ENCODE measurements at places on chromosomes 7 and 10. TPM values are rescaled to one million over a fixed set of nuclear protein-coding genes. Genes with fewer than 3 reads are reported as not detected.

VWDE gene
- under 0.01 TPM for total RNA-seq

CUBN gene
- 0.88 TPM for total RNA-seq

EBLN1 gene
- not detected for total RNA-seq

TRIL gene
- 0.29 TPM for total RNA-seq

DCLRE1C gene
- total RNA-seq: 17.7 TPM

ZNF487 gene
- 8.3 TPM for total RNA-seq

TMEM184A gene
- total RNA-seq: under 0.01 TPM

DNA sequence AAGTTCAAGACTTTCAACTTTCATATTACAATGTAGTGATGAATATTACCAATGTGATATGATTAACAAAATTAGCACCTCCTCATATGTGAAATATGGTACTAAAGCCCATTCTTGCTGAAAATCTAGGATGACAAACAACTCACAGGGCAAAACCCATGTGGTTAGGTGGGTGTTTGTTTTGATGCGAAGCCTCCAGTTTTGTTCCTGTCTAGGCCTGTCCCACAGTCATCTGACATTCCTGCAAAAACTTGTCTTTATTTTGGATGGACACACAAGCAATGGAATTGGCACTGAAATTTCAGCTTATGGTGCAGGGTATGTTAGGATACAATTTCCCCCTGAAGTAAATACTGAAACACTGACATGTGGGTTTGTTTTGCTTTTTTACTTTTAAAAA lies 95.3 kb downstream of the PARD3 start:
- no peak for DNase-seq

DNA sequence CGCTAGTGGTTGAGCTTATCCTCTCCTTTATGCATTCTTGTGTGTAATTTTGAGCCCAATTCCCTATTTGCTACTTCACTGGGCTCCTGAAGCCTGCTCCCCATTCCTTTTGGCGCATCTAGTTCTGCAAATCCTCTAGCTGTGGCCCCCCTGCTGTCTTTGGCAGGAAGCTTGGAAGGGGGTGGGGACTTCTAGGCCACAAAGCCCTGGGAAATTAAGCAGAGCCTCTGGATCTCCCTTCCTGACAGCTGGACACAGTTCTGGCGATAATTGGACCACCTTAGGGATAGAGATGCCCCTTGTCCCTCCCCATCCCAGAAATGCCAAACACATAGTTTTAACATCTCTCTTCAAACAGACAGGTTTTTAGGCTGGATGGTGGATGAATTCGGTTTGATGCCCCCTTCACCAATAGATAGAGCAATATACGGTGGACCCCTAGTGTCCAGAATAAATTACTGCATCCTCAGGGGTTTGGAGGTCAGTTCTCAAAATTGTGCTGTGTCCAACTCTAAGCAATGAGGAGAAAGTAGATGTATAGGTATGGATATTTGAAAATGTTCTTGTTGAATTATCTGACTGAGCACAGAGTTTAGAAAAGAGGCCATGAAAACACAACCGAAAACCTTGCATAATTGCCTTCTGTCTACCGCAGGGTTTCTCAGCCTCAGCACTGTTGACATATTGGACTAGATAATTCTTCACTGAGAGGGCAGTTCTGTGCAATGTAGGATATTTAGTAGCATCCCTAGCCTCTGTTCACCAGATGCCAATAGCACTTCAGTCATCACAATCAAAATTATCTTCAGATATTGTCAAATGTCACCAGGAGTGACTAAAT lies 75.5 kb downstream of the PAPSS2 start:
- peak; percentile 83 for DNase-seq

DNA sequence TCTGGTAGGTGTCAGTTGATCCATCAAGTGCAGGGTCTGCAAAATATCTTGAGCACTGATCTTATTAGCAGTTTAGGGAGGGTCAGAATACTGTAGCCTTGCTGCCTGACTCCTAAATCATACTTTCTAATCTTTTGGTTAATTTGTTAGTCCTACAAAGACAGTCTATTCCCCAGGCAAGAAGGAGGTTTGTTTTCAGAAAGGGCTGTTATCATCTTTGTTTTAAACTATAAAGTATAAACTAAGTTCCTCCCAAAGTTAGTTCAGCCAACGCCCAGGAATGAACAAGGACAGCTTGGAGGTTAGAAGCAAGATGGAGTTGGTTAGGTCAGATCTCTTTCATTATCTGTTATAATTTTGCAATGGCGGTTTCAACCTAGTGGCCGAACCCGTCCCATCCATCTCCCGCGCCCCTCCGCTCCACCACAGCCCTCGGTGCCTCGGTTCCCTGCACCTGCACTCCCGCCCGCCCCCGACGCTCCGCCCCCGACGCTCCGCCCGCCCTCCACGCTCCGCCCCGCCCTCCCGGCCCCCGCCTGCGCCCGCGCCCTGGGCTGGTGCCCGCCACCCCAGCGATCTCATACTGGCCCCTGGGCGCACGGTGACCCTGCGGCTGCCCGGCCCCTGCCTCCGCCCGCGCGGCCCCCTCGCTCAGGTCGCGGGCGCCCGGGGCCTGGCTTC lies at the start of gene ADCK2:
ADCK2 (plus strand) TSS at position 564 of the 681 bp plus-strand sequence. CDS start 386 bp downstream, outside the sequence.
- DNase-seq: peak; percentile 98

DNA sequence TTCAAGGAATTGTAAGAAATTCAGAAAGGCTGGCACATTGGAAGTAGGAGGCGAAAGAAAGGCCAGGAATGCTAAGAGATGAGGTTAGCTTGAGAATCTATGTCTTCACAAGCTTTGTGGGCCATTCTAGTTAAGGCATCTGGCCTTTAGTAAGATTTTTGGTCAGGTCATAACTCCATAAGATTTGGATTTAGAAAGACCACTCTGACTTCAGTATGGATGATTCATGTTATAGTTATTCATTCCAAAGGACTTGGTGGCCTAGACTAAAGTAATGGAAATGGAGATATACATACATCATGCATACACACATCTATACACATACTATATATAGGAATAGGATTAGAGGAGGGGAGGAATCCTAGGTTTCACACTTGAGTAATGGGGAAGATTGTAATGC lies 77.5 kb downstream of the SEPTIN7 start:
- DNase-seq: no peak

- no peak for DNase-seq
These were observed 34.8 kb downstream of the SEMA3E start for GRCh38 chr7:83614112-83614511.

GRCh38 chr7:7768977-7769709 lies 50.7 kb upstream of the RPA3 start:
- no peak for DNase-seq

DNA sequence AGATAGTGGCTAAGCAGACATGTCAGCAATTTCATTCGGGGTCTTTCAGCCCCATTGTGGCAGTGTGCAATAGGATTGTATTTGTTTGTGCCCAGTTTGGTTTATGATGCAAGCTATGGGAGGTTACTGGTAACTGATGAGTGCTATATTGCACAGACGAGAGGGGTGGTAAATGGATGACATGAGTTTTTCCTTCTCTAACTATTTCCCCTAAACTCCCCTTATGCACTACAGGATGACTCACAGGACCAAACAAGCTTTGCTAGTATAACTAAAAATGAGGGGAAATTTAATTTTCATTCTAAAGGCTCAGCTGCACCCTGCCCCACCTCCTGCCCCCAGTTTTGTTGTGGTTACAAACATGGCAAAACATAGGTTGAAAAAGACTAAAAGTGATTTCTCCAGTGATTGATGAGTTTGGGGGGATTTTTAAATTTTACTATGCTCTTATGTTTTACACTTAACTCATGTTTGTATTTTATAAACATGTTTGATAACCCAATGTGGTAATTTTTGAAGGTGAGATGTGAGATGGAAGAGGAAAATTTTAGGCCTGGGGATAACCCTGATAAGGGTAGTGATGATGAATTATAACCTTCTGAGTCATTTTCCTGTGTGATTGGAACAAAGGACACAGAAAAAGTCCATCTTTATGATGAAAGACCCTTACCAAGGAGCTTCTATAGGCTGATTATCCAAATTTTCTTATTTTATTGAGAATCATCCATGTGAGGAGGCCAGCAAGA lies 60.8 kb upstream of the NAMPT start:
- DNase-seq: no peak

- no peak for DNase-seq
These were observed 118.2 kb downstream of the SNX10 start for GRCh38 chr7:26409661-26410547.

- DNase-seq: no peak
These were observed 1.6 kb downstream of the FRMD4A start for GRCh38 chr10:14328881-14329672.

GRCh38 chr10:60893231-60893630 lies 50.8 kb downstream of the RHOBTB1 start:
- no peak for DNase-seq

DNA sequence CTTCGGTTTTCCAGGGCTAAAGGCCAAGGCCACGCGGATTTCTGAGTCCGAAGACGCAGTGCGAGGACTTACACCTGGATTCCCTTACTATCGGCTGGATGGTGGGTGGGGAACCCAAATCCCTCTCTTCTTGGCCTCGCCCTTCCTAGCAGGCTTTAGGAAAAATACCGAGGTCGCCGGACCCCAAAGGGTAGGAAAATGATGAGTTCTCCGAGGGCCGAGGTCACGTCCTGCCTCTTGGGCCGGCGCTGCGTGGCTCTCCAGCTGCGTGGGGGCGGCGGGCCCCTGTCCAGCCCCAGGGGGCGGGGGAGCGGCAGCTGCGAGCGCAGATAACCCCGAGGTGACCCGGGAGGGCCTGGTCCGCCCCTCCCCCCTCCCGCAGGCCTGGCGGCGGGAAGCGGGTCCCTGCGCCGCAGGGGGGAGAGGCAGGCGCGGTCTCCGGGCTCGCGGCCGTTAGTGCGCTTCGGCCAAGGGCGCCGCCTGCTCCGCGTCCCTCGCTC lies 805 bp upstream of the HMX3 start:
- DNase-seq: peak; percentile 82

DNA sequence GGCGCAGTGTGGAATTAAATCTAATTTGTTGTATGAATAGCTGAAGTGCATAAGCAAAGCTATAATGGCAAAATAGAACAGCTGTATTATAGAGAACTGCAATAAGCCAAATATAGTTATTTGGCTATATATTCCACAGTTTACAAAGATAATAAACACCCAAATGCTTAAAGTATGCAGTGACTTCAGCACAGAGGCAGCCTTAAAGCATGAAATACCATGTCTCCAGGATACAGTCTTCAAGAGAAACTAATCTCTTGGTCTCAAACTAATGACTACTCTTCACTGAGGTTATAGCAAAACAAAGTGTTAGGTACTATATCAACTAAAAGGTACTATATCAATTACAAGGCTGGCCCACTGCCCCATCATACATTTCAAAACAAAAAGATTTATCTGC lies 48.0 kb downstream of the NT5C2 start:
- DNase-seq: no peak

- no peak for DNase-seq
These were observed 141.7 kb downstream of the USP6NL start for GRCh38 chr10:11469575-11470391.

DNA sequence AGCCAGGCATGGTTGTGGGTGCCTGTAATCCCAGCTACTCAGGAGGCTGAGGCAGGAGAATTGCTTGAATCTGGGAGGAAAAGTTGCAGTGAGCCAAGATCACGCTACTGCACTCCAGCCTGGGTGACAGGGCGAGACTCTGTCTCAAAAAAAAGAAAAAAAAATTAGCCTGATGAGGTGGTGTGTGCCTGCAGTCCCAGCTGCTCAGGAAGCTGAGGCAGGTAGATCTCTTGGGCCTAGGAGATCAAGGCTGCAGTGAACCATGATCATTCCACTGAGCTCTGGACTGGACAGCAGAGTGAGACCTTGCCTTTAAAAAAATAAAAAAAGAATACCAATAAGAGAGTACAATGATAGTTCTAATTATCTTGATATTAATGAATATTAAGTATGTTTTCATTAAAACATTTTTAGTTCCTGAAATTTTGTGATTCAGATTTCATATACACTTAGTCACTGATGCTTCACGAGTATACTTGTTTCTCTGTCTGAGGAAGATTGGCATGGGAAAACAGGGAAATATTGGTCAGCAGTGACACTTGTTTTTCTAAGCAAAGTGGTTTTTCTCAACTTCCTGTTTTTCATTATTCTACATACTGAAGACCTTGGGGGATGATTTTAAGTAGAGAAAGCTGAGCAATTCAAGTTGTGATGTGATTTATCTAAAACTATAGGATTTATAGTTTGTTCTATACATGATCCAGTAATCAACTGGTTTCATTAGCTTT lies 76.8 kb downstream of the ADK start:
- peak; percentile 68 for DNase-seq

- peak; percentile 85 for DNase-seq
These were observed 45.2 kb upstream of the BHLHA15 start for GRCh38 chr7:98165827-98166667.

- no peak for DNase-seq
These were observed 12.7 kb upstream of the ABCC2 start for GRCh38 chr10:99769706-99770105.

- DNase-seq: peak; percentile 99
These were observed 435 bp upstream of the PWWP2B start for GRCh38 chr10:132396494-132397035.

- peak; percentile 98 for DNase-seq
These were observed 789 bp downstream of the PDGFA start for GRCh38 chr7:518630-519483.

GRCh38 chr7:73828107-73828803 lies 2.5 kb upstream of the CLDN4 start:
- DNase-seq: peak; percentile 97

- DNase-seq: peak; percentile 38
These were observed 495.8 kb downstream of the PARD3 start for GRCh38 chr10:34319197-34319846.

- DNase-seq: no peak
These were observed 18.4 kb upstream of the GPR146 start for GRCh38 chr7:1025743-1026581.

All from osteoblast (primary cell).